Activated CD4-positive, alpha-beta T cell treated with anti-CD3 and anti-CD28 coated beads for 36 hours (primary cell): ENCODE measurements at places on chromosomes 1 and 21. TPM values are rescaled to one million over a fixed set of nuclear protein-coding genes. Genes with fewer than 3 reads are reported as not detected.
A peak's percentile ranks its signal among the peaks of the same experiment; 100 is the strongest.

- H3K27me3 ChIP-seq: no peaks in the 10 kb centered on the region
- H3K36me3 ChIP-seq: no peaks in the 10 kb centered on the region
- H3K27ac ChIP-seq: peak overlapping the region; percentile 56
- H3K4me1 ChIP-seq: peaks cover 53% of the 10 kb centered on the region
- no peak overlapping the region for H3K4me3 ChIP-seq
- no peak for DNase-seq
Measured at GRCh38 chr1:226884116-226884625, 13.8 kb downstream of the PSEN2 start.

- no peaks in the 10 kb centered on the region for H3K36me3 ChIP-seq
- H3K27me3 ChIP-seq: no peaks in the 10 kb centered on the region
- H3K4me3 ChIP-seq: peak overlapping the region; percentile 78
- no peak for DNase-seq
- H3K27ac ChIP-seq: no peak overlapping the region
Measured at GRCh38 chr1:111347026-111347425, 56.4 kb downstream of the CHIA start.

Gene KRTAP12-2
- not detected for total RNA-seq

- H3K36me3 ChIP-seq: peaks cover 4% of the 10 kb centered on the region
- peak; percentile 87 for DNase-seq
- H3K4me1 ChIP-seq: peaks cover 80% of the 10 kb centered on the region
- no peaks in the 10 kb centered on the region for H3K27me3 ChIP-seq
- H3K27ac ChIP-seq: peak overlapping the region; percentile 95
- H3K4me3 ChIP-seq: peak overlapping the region; percentile 83
Measured at GRCh38 chr1:154405747-154406571, 816 bp downstream of the IL6R start.
